ENCODE measurements at places on chromosomes 3 and 15.
A peak's percentile ranks its signal among the peaks of the same experiment; 100 is the strongest.

- no peak for DNase-seq
These were observed 61.3 kb downstream of the EDEM1 start for GRCh38 chr3:5248822-5249221.

- no peak for DNase-seq
These were observed 18.4 kb upstream of the TOPAZ1 start for GRCh38 chr3:44223299-44223698.

GRCh38 chr3:159929171-159930141, 59.2 kb upstream of the IL12A start:
- peak; percentile 18 for DNase-seq

- no peak for DNase-seq
These were observed 574 bp downstream of the NGRN start for GRCh38 chr15:90266061-90266431.

- DNase-seq = no peak
These were observed 461.8 kb downstream of the SHQ1 start for GRCh38 chr3:72386327-72387000.

DNA sequence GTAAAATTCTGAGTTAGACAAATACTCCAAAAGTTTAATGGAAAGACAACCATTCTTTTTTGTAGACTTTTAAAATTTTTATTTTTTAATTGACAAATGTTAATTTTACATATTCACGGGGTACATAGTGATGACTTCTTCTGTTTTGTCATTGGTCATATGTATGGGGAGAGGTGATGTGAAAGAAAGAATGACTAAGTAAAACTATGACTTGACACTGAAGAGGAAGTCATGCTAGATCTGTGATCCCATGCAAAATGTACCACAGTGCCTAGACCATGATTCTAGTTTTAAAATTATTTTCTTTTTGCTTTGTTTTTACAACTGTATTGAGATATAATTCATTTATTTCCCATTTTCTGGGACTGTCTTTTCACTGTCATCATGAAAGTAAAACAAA, 281.6 kb downstream of the MBNL1 start:
- DNase-seq = no peak

GRCh38 chr3:186849374-186849975, 7.0 kb downstream of the ADIPOQ start:
- DNase-seq = peak; percentile 29

- DNase-seq = no peak
These were observed 780 bp downstream of the RPL22L1 start for GRCh38 chr3:170869239-170869590.

DNA sequence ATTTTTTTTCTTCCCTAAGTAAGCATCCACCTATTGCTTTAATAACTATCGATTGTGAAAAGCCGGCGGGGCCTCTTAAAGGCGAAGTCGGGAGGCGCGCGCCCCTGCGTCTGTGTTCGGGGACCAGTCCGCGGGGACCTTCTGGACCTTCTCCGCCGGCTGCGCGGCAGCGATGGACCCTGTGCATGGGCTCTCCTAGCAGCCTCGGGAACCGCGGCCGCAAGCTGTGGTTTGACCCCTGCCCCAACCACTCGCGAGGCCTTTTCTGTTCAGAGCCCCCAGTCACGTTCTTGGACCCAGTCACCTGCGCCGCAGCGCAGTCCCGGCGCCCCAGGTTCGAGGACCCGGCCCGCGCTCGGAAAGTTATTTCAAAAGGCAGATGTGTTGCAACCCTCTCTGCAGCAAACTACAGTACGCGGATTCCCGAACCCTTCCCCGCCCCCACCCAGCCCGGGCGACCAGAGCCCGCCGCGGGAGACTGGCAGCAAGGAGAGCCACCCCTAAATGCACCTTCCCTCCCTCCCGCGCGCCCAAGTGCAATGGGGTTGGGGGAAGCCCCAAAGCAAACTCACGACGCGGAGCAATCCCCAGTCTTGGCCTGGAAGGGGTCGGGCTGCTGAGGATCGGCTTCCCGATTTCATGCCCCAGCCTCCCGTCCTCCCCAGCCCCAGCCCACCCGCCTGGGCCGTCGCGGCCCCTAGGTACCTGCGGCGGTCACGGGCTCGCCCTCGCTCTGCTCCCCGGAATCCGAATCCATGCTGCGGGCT, 684 bp downstream of the TNFAIP8L3 start:
- DNase-seq = peak; percentile 8

- no peak for DNase-seq
These were observed 220 bp downstream of the TP63 start for GRCh38 chr3:189631409-189631808.

DNA sequence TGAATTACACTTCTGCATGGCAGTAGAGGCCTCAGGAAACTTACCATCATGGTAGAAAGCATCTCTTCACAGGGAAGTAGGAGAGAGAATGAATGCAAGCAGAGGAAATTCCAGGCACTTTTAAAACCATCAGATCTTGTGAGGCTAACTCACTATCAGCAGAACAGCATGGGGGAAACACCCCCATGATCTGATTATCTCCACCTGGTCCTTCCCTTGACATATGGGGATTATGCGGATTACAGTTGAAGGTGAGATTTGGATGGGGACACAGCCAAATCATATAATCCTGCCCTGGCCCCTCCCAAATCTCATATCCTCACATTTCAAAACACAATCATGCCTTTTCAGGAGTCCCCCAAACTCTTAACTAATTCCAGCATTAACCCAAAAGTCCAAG, 691.1 kb downstream of the SI start:
- no peak for DNase-seq

DNA sequence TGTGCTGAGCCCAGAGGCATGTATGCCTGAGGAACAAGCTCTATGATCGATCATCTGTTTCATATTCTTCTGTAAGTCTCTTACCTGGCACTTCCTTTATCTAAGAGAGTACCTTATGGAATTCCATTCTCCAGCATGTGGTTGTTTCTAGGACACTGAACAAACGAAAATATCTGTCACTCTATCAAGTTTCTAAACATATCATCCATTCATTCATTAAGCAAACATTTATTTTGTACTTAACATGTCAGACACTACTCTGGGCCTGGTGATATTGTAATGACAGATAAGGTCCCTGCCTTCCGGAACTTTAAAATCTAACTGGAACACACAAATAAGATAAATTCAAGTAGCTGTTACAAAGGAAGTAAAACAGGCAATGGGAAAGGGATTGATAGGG, 477.1 kb downstream of the IGSF11 start:
- DNase-seq = no peak

DNA sequence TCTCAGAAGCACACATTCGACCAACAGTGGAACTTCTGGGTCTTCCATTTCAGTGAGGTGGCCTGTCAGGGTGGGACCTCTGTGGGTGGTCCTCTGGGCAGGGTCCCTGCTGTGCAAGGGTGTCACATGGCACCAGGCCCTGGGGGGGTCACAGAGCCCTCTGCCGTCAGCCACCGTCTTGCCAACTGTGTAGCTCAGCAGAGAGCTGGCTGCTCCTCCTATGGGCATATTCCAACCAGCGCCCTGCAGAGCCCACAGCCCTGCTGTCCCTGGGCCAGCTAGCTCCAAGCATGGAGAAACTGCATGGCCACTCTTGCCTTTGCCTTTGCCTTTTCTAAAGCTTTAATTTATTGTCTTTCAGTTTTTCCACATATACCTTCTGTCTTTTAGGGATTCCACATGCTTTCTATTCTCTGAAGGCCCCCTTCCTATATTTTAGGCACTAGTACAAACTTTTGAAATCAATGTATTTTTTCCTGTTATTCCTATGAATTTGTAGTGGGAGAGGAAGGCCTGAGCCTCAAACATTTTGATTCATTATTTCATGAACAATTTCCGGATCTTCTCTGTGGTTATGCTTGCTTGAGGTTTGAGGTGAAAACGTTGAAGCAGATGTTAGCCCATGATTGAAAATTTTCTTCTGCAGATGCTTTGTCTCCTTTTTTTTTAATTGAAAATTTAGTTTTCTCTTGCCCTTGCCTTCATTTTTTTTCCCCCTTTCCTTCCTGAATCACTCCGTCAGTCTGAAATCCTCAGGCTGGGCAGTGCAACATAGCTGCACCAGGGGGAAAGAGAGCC, 11.7 kb downstream of the IQCF1 start:
- no peak for DNase-seq

DNA sequence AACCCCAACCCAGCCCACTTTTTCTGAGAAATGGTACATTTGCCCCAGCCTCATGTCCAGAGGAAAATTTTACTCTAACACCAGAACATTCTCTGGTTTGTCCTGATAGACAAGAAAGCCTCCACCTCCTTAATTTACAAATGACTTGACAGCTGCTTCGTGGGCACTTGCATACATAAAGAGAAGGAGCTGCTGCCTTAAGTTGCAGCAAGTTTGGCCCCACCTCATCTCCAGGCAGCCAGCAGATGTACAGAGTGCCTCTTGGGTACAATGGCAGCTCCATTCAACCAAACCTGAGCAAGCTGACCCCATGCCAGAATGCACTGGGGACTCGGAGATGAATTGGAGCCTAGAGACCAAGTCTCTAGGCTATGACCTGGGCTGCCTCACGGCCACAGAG, 6.2 kb upstream of the H1-8 start:
- DNase-seq = no peak

DNA sequence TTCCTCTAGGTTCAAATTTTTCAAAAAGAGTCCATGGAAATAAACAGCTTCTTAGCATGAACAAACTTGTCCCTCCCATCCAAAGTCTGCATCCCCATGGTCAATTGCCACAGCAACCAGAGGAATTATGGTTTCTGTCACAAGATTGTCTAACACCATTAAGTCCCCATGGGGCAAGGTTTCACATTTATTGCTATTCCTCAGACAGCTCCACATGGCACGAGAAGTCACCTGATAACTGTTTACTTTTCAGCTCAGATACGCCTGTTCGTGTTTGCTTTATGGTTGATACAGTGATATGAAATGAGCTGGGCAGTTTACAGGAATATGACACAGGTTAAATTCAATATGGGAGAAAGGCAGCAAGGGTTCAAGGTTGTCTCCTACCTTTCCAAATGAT, 37.9 kb upstream of the MUC13 start:
- no peak for DNase-seq

- no peak for DNase-seq
These were observed 146.8 kb downstream of the EPHB1 start for GRCh38 chr3:134941820-134942219.

- no peak for DNase-seq
These were observed 6.1 kb downstream of the VWA5B2 start for GRCh38 chr3:184235381-184236032.

All from GM18507 (cell line).